CD4-positive, alpha-beta T cell treated with Interleukin-6 at 100 ng/mL for 8 hours (primary cell): ENCODE measurements at places on chromosomes 2 and 18.

GRCh38 chr2:98734162-98734561 is 3.2 kb upstream of the MGAT4A start:
- peak; percentile 51 for DNase-seq

- DNase-seq, result no peak
These were observed 60.8 kb downstream of the LYPD6B start for GRCh38 chr2:149099298-149099697.

DNA sequence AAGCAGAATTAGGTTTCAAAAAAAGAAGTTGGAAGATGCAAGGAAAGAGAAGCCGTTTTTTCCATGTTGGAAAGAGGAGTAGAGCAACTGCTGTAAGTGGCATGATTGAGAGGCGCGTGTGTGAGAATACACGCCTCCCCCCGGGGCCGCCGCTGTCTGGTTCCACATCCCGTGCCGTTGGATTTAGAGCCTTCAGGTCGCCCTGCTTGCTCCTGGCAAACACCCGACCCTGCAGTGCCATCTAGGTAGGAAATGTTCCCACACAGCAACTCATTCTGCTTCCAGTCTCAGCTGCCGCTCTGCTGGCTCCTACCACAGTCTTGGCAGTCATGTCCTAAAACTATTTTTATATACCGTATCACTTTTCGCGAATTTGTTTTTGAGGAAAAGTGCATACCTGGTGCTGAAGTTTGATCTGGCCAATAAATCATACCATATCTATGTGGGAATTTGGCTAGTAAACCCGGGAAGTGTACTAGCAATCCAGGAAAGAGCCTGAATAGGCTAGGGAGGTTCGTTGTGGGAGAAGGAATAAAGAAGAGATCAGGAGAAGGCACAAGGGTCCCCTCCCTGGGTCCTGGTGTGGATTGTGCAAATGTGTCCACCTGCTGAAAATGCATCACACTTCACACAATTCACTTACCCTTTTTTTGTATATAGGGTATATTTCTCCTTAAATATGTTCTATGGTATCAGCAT is 372.7 kb downstream of the FBXO15 start:
- no peak for DNase-seq

DNA sequence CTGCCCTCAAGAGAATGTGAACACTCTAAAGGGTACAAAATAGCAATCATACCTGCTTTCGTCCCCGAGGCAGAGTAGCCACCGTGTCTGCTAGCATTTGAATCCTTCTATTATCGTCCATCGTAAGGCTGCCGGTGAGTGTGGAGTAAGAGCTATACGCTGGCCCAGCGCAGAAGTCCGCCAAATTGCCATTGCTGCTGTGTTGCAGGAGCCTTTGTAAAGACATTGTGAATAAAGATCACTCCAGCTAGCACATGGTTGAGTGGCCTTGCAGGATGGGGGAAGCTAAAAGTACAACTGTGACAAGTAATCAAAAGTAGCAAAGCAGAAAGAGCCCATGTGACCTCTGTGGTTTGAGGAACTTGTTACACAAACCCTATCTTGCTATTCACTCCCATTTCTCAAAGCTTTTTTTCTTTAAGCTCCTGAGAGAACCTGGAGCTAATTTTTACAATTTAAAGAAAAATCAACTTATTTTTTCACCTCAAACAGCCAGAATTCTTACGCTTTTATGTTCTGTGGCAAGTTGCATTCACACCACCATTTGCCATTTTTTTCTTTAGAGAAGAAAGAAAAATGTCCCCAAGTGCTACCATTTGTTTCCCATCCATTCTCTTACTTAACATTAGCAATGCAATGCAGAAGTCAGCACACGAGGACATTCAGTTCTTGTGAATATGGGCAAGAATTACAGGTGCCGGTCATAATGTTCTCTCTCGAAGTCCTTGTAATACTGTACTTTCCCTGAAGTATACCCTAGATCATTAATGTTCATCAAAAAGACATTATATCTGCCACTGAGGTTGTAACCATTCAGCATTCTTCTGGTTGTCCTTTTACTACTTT is at the start of gene CYTIP:
TSS of gene CYTIP (minus strand) at position 295 of the 846 bp plus-strand sequence. CDS start at position 226, 69 bp downstream.
- peak; percentile 87 for DNase-seq

GRCh38 chr2:10771786-10772185 is 40.8 kb downstream of the PDIA6 start:
- DNase-seq, result no peak

GRCh38 chr2:101147971-101148370 is 3.2 kb downstream of the TBC1D8 start:
- DNase-seq, result no peak

DNA sequence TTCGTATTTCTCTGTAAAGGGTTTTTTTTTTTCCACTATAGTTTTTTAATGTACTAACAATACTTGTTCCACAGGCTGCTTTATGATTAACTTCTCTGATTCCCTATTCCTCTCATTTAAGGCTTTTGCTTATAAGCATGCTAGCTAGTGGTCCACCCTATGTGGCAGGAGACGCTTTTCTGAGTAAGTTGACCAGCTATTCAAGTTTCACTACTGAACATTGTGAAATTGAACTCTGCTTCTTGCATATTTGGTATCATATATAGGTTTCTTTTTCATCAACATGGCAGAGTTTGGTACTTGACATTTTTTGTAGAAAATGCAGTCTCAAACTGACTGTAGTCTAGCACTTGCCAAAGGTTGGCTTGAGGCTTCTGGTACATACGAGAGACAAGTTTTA is 74.2 kb downstream of the OTX1 start:
- no peak for DNase-seq

- no peak for DNase-seq
These were observed 8.5 kb downstream of the MEIS1 start for GRCh38 chr2:66443186-66443978.

GRCh38 chr2:232170396-232170795 is 208.2 kb upstream of the ALPP start:
- no peak for DNase-seq

DNA sequence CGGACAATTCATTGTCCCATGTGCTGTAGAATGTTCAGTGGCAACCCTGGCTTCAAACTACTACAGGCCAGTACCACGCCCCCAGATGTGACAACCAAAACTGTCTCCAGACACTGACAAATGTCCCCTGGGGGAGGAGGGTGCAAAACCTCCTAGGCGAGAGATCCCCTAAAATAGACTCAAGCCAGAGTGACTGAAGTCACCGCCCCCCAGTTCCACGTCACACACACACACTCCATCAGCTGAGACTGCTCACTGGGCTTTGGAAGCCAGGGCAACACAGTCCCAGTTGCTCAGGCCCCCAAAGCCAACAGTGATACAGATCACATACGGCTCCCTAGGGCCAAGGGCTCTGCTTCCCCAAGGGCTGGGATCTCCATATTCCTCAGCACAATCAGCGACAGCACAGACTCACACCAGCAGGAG is 19.1 kb downstream of the HDAC4 start:
- DNase-seq, result no peak

- DNase-seq, result no peak
These were observed 370.2 kb downstream of the METTL4 start for GRCh38 chr18:2201036-2201600.

DNA sequence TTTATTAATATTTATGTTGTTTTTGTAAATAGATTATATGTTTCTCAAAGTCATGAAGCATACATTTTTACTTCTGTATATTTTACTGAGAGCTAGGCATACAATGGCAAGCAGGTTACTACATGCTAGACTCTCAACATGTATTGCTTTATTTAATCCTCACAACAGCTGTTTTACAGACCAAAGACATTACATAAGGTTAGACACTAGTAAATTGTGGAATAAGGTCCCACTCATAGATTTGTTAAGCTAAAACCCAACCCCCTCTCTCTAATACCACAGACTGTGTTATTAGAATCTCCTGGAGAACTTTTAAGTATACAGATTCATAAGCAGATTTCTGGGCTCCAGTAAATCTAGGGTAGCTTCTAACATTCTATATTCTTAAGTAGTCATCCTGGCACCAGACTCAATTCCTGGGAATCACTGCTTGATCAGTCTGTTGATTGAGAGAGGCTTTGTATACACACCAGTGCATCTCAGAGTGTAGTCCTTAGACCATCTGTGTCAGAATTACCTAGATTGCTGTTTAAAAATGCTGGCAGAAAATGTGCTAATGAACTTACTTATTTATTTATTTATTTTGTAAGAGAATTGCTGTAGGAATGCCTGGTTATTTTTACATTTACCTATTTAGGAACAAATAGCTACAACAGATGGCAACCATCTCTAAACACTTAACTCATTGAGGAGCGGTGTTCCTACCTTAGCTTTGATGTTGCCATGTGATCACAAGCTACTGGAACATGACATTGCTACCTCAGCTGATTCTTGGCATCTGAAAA is 153.5 kb upstream of the CAVIN2 start:
- no peak for DNase-seq

DNA sequence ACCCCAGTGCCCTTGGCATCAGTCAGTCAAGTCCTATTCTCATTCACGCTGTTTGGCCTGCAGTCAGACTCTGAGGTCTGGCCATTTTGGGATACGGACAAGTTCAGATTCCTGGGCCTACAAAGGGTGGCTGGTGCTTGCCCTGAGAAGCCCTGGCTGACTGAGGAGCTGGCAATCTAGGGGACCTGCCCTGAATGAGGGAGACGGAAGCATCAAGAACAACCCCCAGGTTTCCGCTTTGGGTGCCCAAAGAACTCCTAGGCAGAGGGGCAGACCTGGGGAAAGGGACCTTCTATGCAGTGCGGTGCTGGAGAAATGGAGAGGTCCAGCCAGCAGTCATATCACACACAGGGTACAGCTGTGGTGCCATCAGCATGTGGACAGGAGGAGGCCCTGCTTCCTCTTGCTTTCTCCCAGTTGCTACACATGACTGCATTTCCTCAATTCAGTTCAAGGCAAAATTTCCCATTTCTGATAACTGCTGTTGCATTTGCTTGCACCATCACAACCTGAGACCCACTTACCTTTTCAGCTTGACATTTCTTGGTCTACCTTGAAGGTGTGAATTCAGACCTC is 70.9 kb upstream of the LGALSL start:
- DNase-seq, result no peak

- DNase-seq, result no peak
These were observed 8.7 kb upstream of the AAK1 start for GRCh38 chr2:69652206-69652605.

DNA sequence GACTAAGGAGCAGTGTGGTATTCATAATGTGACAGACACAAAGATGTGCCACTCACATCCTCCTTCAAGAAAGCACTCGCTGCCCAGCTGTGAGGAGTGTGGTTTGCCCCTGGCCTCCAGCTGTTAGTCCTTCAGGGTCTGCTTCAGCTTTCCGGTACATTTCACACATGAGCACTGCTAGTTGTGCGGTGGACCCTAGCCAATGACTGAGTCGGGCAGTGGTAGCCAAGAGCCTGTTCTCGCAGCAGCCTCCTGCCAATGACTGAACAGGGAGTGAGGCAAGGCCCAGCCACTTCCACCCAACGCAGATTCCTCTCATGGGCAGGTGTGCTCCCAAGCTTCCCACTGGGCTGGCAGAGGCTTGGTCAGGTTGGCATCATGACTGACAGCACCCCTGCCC is 254.3 kb downstream of the RBM43 start:
- no peak for DNase-seq

GRCh38 chr2:157259386-157259785 is 1.9 kb downstream of the GALNT5 start:
- no peak for DNase-seq

- no peak for DNase-seq
These were observed 18.2 kb downstream of the KIDINS220 start for GRCh38 chr2:8819194-8819593.

GRCh38 chr2:46050489-46050888 is 246.7 kb upstream of the EPAS1 start:
- no peak for DNase-seq

DNA sequence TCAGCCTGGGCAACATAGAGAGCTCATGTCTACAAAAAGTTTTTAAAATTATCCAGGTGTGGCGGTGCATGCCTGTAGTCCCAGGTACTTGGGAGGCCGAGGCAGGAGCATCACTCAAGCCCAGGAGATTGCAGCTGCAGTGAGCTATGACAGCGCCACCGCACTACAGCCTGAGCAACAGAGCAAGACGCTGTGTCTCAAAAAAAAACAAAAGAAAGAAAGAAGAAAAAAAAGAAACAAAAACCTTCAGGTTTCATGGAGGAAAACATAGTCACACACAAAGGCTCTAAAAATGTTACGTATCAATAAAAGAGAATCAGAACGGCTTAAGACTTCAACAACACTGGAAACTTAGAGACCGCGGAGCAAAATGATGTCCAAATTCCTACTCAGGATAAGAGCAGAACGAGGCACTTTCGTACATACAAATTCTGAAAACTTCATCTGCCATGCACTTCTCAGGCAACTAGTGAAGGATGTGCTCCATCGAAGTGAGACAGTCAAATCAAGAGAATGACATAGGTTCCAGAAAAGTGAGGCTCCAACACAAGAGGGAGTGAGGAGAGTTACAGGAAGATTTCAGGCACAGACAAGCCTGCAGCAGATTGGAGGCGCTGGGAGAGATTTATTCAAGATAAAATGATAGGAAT is 4.4 kb downstream of the HDLBP start:
- no peak for DNase-seq

DNA sequence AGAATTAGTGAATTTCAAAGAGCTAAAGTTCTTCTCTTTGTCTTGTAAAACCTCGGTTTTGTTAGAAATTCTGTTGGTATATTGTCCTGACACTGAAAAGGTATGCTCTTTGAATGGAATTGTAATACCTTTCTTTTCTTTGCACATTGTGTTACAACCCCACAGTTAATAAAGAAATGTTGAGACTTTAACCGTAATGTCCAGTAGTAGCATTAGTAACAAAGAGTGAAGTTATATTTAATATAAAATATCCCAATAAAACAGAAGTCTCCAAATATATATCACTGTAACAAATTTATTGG is 69.8 kb downstream of the EHBP1 start:
- no peak for DNase-seq

DNA sequence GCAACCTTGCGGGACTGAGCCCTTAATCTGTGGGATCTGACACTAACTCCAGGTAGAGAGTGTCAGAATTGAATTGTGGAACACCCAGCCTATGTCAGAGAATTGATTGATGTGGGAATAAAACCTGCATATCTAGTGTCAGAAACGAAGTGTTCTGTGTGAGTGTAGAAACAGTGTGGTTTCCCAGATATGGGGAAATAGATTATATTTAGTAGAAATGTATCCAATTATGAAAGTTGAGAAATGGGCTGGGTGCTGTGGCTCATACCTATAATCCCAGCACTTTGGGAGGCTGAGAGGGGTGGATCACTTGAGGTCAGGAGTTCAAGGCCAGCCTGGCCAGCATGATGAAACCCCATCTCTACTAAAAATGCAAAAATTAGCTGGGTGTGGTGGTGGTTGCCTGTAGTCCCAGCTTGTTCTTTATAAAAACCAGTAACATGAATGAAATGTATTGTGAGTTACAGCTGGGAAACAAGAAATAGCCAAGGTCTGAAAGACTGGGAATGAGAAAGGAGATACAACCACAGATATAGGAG is 4.3 kb upstream of the TP53I3 start:
- DNase-seq, result no peak

GRCh38 chr2:147718831-147719230 is 126.0 kb upstream of the ACVR2A start:
- DNase-seq, result no peak
